ENCODE measurements at places on chromosomes 12 and 14.
A peak's percentile ranks its signal among the peaks of the same experiment; 100 is the strongest.

GRCh38 chr14:33477797-33478196 lies 473.1 kb downstream of the EGLN3 start:
- DNase-seq, result no peak

- no peak for DNase-seq
Observed at GRCh38 chr12:82522762-82523161, 163.9 kb upstream of the TMTC2 start.

- DNase-seq, result no peak
Observed at GRCh38 chr12:26826437-26826836, 6.6 kb downstream of the ITPR2 start.

DNA sequence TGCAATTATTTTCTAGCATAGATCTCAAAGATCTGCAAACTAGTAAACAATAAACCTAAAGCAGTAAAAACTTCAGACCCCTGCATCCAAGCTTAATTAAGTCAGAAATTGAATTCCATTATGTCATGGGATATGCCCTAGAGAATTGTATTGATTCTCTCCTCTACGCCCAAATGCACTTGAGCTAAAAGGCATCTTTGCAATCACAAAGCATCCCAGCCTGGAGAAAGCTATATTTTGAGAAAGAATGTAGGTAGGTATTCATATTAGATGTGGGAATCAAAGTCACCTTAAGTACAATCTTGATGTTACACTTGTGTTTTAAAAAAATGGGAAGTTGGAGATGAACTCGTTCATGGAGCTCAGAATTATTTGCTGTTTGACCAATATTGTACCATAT lies 386.7 kb downstream of the ADAMTS20 start:
- DNase-seq, result no peak

DNA sequence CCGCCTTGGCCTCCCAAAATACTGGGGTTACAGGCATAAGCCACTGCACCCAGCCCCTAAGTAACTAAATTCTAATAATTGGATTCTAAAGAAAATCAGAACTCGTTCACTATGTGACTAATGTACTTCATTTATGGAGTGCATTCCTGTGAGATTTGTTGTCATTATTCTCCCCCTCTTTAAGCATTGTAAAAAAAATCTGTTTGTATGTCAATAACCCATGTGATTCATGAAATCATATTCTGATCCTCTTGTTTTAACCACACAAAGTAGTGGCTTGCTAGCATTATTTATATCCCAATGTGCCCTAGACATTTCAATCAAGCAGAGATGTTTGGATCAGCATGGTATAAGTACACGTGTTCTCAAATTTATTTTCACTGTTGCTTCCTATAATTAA lies 78.2 kb upstream of the OSBPL8 start:
- DNase-seq, result no peak

- no peak for DNase-seq
Observed at GRCh38 chr12:14824012-14824634, 10.1 kb upstream of the SMCO3 start.

GRCh38 chr14:66652525-66653106 lies 144.7 kb downstream of the GPHN start:
- no peak for DNase-seq

DNA sequence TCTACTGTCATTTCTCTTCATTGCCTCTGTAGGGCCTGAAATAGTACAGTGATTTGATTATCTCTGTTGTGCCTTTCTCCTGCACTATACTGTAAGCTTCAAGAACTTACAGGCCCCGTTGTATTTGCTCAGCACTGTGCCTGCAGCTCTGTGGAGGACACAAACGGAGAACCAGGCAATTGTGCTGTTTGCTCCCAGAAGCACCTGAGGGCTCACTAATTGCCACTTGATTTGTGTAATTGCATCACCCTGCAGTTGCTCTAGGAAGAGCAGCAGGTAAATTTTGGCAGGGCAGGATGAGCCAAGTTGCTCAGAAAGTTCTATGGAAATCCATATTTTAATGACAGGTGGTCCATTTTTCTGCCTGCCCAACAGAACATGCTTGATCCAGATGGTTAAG lies 11.6 kb upstream of the KRT82 start:
- DNase-seq, result no peak

GRCh38 chr12:72105849-72106248 lies 166.3 kb upstream of the TRHDE start:
- DNase-seq, result no peak

GRCh38 chr12:66196806-66197205 lies 7.8 kb downstream of the IRAK3 start:
- no peak for DNase-seq

GRCh38 chr14:22547313-22547947 lies 41.6 kb downstream of the DAD1 start:
- no peak for DNase-seq

- DNase-seq, result no peak
Observed at GRCh38 chr14:100332071-100332639, 9.0 kb downstream of the SLC25A47 start.

GRCh38 chr12:48329199-48329939 lies 21.4 kb downstream of the ZNF641 start:
- DNase-seq, result no peak

DNA sequence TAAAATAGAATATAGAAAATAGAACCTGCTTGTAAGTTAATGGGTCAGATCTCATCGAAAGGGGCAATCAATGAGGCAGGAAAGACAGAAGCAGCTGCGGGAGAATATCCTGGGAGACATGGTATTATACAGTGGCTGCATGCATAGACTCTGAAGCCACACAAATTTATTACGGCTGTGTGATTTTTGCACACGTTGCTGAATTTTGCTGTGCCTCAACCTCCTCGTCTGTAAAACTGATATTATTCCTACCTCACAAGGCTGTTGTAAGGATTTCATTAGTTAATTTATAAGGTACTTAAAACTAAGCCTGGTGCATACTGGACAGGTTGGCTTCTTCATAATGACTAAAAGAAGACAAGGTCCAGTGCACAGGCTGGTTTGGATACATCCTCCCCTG lies 52.3 kb downstream of the ARMH4 start:
- no peak for DNase-seq

DNA sequence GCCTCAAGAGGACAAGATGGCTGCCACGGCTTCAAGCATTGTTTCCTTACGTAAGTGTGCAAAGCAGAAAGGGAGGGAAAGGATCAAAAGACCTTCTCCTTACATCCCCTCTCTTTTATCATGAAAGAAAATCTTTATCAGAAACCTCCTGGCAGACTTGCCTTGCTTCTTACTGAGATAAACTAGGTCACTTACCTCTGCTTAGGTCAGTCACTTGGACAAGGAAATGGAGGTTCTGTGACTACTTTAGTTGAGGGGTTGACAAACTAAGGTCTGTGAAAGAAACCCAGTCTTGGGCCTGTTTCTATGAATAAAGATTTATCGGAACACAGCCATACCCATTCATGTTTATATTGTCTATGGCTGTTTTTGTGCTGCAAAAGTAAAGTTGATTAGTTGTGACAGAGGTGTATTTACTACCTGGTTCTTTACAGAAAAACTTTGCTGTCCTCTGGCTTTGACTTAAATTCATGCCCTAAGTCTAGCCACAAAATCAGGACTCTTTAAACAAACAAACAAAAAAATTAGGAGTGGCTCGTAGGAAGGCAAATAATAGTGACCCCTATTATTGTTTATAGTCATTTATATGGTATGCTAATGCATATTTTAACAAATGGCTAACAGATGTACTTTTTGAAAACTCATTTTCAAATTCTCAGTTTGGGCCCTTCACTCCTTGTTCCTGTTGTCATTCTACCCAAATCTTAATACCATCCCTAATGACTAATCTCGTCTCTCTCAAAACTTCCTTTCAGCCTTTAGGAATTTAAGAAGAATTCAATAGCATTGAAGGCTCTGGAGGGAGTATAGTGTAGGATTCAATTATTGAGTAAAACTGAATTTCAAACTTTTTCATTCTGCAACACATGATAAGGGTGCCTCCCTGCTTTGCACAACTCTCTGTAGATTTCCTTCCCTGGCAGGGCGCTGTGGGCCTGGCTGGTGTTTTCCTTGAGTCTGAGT lies 42.0 kb upstream of the ATP2B1 start:
- DNase-seq, result no peak

GRCh38 chr14:94173885-94174603 lies at the start of gene PPP4R4:
Gene PPP4R4 (plus strand): TSS chr14:94174322. CDS start chr14:94174466, 144 bp downstream.
- DNase-seq, result peak; percentile 76

GRCh38 chr14:104589338-104590195 lies 10.0 kb downstream of the C14orf180 start:
- no peak for DNase-seq

GRCh38 chr12:41277100-41277945 lies 89.2 kb downstream of the PDZRN4 start:
- no peak for DNase-seq

DNA sequence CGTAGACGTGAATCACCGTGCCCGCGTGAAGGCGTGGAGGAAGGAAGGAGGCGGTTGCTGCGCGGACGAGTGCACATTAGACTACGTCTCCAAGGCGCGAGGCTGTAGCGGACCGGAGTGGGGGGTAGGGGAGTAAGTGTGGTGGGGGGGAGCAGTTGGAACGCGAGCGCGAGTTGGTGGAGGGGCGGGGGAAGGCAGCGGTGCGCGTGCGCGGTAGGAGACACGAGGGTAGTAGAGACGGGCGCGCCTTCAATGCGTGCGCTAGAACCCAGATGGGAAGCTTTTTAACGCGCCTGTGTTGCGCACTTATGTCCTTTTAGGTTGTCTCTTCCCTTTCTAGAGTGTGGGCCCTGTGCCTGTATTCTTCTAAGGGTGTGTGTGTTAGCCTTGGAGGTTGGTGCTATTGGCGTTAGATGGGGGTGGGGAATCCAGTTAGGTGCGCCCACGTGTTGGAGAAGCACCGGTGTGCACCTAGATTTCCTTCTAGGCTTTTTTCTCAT lies 604 bp downstream of the EIF4B start:
- peak; percentile 71 for DNase-seq

DNA sequence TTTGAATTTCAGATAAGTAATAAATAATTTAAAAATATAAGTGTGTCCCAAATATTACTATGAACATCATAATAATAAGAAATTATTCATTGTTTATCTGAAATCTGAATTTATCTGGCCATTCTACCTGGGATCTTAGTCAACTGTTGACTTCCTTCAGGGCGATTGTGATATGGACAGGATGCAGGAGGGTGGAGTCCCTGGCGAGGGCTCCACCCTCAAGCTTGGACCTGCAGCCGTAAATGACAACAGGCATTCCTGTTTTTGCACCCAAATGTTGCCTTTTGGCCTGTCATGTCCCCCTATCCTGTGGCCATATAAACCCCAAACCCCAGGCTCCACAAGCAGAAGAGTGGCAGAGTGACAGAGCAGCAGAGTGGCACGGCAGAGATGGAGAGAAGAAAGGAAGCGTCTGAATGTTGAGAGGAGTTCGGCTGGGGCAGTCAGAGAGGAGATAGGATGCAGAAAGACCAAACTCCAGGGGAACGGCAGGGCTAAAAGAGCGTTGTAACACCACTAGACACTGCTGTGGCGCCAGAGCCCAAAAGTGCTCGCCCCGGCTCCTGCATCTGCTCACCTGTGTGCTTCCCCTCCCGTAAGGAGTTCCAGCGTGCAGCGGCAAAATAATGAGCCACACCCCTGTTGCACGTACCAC lies 39.4 kb upstream of the FUT8 start:
- no peak for DNase-seq

DNA sequence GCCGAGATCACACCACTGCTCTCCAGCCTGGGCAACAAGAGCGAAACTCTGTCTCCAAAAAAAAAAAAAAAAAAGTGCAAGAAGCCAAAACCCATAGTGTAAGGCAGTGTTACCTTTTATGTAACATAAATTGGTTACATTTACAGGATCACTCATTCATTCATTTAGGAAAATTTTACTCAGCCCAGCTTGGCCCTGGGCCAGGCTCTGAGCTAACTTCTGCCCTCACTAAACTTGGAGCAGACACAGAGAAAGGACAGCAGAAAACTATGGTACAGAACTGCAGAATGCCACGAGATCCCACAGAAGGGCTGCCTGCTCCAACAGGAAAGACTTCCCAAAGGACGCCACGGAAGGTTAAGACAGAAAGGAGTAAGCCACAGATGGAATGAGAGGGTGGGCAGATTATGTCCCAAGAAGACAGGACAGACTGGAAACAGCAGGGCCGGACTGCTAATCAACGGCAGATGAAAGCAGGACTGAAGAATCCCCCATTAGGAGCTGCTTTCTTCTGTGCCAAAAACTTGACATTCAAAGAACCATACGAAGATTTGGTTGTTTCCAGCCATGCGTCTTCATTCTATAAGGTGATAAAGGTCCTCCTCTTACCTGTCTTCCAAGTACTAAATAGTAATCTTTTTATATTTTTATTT lies 18.9 kb downstream of the PPP1R13B start:
- no peak for DNase-seq

DNA sequence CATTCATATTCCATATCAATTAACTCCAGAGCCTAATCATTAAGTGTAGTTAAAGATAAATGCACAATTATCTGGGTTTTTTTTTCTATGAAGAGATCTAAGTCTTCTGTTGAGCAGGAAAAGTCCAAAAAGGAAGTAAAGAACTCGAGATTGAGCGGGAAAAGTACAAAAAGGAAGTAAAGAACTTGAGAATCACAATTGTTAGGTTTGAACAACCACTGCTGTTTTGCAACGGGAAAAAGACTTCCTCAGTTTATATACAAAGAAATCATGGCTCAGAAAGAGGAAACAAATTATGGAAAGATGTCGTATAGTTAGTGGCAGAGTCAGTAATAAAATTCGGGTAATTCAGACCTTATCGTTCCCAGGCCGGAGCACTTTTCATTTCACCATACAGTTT lies 63.3 kb downstream of the PPP1R12A start:
- DNase-seq, result no peak

GRCh38 chr14:92461891-92462290 lies 51.7 kb upstream of the RIN3 start:
- DNase-seq, result no peak

- no peak for DNase-seq
Observed at GRCh38 chr14:24954037-24954699, 95.8 kb downstream of the STXBP6 start.

- no peak for DNase-seq
Observed at GRCh38 chr14:65849091-65849490, 436.6 kb downstream of the FUT8 start.

- no peak for DNase-seq
Observed at GRCh38 chr14:81351205-81351604, 48.9 kb downstream of the STON2 start.

DNA sequence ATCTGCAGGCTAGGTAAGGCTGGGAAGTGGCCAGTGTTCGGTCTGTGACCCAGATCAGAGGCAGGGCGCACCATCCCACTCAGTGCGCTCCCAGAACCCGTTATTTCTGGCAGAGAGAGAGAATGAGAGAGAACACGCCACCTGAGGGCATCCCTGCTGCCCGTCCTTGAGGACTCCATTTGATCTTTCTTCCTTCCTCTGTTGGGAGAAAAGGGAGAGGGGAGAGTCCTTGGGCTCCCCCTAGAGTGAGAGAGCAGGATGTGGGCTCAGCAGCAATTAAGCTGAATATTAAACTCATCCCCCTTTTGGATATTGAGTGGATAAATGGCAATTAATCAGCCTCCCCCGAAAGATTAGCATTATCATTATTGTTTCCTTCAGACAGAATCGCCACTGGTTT lies 70.6 kb downstream of the IFT43 start:
- DNase-seq, result no peak
